Stimulated activated CD8-positive, alpha-beta memory T cell treated with anti-CD3 and anti-CD28 coated beads, Interleukin-15, amount 100 ng/mL, for 48 hours (primary cell): ENCODE measurements at places on chromosomes 3 and 15.

DNA sequence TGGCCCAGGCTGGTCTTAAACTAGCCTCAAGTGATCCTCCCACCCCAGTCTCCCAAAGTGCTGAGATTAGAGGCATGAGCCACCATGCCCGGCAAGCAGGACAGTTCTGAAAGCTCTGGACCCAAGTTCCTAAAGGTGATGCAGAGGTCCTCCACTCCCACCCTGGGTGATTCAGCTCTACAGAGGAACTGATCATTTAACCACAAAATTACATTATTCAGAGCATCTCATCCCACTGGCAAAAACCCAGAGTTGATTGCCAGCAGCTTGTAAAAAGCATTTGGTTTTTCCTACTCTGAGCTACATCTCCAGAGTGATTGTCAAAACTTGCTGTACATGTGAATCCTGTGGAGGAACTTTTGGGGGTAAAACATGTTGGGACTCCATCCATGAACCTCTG lies 60.2 kb downstream of the SLTM start:
- no peak for DNase-seq

GRCh38 chr3:108664266-108664665 lies 74.7 kb downstream of the DZIP3 start:
- no peak for DNase-seq

GRCh38 chr15:67103021-67103420 lies 37.6 kb downstream of the SMAD3 start:
- no peak for DNase-seq

GRCh38 chr3:86733257-86733656 lies 257.7 kb downstream of the VGLL3 start:
- DNase-seq, result no peak

- no peak for DNase-seq
These were observed 16.3 kb downstream of the ACOX2 start for GRCh38 chr3:58520403-58521335.

GRCh38 chr3:108090049-108090700 lies 656 bp downstream of the CD47 start:
- peak; percentile 53 for DNase-seq

- DNase-seq, result no peak
These were observed 37.0 kb downstream of the CCNL1 start for GRCh38 chr3:157122832-157123427.

DNA sequence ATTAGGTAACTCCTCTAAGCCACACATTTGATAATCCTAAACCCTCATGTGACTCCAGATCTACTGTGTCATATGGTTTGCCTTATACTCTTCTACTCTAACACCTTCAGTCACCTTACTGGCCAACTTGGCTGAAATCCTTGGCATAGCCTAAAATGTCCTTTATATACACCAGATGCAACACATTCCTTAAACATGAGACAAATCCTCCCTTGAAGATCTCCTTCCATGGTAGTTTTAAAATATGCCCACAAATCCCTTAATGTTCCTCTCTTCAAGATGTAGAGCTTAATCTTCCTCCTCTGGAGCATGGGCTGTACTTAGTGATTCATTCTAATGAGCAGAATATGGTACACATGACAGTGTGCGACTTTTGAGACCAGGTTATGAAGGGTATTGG lies 238.9 kb downstream of the SUCLG2 start:
- DNase-seq, result no peak
